CD4-positive, alpha-beta T cell treated with Interleukin-21 for 1 hour (primary cell): ENCODE measurements at places on chromosomes 7 and 10.

- DNase-seq: no peak
Observed at GRCh38 chr10:9577746-9578145, 1439.9 kb upstream of the CELF2 start.

DNA sequence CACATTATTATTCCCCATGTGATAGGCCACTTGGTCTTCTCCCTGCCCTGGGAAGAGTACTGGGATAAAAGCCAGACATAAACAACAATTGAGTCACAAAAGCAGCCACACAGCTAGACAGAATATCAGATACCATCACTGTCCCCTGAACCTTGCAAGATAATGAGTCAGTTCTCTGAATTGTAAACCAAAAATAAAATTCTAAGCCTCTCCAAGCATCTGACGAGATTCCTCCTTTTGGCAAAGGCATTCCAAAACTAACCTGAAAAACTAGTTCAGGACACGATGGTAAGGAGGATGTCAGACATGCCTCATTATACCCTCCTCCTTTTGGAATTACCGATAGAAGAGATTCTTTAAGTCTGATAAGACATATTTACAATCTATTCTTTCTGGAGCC is 450.7 kb downstream of the HTR7 start:
- no peak for DNase-seq

GRCh38 chr7:27364344-27364758 is 121.7 kb downstream of the EVX1 start:
- DNase-seq: no peak

DNA sequence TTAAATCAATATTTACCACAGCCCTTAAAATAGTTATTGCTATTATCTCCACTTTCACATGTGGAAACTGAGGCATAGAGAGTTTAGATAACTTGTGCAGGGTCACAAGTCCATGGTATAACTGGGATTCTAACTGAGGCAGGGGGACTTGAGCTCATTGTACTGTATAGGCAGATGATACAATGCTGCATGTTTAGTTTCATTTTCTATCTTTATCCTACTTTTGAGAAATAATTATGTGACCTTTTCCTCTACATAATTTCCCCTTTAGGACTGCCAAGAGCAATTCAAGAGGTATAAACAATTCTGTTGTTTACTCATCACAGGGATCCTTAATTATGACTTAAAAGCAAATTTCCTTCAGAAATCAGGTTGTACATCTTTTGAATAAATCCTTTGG is 193.1 kb downstream of the SUGCT start:
- DNase-seq: no peak

DNA sequence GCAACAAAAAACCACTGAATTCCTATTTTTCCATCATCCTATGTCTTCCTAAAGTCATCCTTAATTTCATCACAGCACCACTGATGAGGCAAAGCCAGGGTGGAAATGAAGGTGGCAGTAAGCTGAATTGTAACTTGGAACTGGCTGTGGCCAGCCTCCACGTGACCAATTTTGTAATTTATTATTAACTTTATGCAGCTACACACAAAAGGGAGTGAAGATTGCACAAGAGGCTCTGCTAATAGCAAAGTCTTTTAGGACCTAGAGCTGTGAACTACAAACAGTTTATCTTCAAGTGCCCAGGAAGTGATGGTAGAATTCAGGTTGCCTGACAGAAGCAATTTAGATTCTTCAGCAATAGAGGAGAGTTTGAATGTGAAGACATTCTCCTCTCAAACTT is 176.4 kb downstream of the CCDC71L start:
- DNase-seq: no peak

- DNase-seq: no peak
Observed at GRCh38 chr10:78476844-78477243, 443.2 kb downstream of the RPS24 start.

- peak; percentile 43 for DNase-seq
Observed at GRCh38 chr7:96075510-96076349, 246.2 kb downstream of the SLC25A13 start.

DNA sequence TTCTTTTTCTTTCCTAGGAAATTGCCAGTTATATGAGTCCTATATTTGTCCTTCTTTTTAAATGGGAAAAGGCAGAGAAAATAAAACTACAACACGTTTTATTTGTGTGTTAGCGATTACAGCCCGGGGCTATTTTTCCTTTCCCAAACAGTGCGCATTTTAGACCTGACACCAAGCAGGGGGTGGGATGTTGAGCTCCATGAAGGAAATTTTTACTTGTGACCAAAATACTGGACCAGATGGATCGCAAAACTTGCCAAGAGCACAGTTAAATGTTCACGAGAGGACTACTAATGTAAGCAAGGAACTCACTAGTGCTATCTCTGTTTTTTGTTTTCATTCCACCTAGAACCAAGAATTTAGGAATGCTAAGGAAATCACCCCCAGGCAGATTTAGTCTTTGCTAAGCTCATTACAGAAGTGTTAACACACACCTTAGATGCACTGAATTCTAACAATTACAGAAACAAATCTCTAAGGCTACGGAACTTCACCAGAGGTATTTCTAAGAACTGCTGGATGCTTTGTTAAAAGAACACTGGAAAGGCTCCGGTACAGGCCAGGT is 114.8 kb downstream of the JAZF1 start:
- no peak for DNase-seq

DNA sequence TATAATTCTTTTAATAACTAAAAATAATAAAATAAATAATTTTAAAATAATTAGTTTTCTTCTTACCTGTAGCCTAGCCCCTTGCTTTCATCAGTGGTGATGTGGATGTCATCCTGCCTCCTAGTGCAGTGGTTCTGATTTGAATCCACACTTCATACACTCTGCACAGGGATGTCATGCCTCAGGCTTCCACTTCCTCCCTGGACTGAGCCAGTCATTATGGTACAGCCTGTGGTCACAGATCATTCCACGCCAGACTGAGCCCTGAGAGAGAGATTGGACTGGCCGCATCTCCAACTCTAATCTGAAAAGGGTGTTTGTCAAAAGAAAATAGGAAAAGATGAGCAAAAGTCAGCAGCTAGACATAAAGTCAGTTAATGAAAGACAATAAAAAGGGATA is 436.2 kb upstream of the IGFBP3 start:
- no peak for DNase-seq

- no peak for DNase-seq
Observed at GRCh38 chr10:130637089-130637676, 501.0 kb downstream of the GLRX3 start.

DNA sequence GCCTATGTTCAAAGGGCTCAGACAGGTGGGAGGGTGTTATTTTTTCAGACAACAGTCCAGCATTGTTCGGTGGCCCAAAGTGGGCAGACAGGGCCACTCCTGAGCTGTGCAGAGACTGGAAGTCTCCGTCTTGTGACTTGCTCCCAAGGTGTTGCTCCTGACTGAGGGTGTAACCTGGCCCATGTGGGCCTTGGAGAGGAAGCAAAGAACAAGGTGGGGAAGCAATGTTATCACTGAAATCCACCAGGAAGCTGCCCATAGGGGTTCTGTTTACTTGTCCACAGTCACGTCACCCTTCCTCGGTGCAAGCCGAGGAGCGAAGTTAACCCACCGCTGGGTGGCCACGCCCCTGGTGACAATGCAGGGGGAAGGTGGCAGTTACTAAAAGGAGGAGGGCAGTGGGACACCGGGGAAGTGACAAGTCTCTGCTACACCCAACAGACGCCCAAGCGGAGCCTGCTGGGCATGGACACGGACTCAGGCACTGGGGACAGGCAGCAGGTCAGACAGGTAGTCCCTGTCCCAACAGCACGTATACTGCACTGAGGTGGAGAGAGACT is 311.6 kb upstream of the MKI67 start:
- DNase-seq: no peak

- no peak for DNase-seq
Observed at GRCh38 chr10:118499186-118499585, 96.3 kb downstream of the PRLHR start.

DNA sequence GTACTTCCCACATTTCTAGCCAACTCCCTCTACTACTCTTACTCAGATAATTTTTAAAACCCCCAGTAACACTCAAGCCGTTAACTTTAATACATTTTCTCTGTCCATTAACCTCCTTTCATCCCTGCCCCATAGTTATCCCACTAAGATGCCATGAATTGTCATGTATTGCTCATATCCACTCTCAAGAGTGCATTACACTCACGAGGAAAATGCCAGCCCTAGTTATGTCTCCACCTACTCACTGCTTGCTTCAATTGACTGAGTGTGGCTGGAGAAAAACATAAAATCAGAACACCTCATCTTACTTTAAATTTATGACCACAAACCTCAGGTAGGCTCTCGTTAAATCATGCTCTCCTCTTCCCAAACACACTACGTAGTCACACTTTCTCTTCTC is 324.1 kb upstream of the NPSR1 start:
- no peak for DNase-seq

- DNase-seq: no peak
Observed at GRCh38 chr10:89360157-89360556, 17.7 kb upstream of the IFIT1B start.

GRCh38 chr10:45227456-45227855 is 88.0 kb downstream of the OR13A1 start:
- DNase-seq: no peak

GRCh38 chr7:133682364-133683181 is 429.7 kb downstream of the EXOC4 start:
- DNase-seq: no peak

- no peak for DNase-seq
Observed at GRCh38 chr10:45514291-45515270, 140.6 kb downstream of the ALOX5 start.

GRCh38 chr10:122204691-122205489 is 66.2 kb upstream of the BTBD16 start:
- DNase-seq: no peak

DNA sequence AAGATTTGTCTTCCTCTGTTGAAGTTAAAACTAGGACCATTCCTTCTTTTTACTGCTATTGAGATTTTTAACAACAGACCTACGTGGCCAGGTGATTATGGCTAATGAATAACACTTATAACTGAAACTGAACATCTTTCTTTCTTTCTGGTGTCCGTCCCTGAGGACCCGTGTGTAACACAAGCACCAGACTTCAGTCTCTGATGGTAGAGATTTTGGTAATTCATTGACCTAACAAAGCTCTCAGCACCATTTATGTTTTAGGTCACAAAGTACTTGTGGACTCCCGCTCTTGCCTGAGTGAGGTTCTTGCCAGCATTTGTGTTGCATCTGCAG is 40.4 kb upstream of the TMEM229A start:
- no peak for DNase-seq

DNA sequence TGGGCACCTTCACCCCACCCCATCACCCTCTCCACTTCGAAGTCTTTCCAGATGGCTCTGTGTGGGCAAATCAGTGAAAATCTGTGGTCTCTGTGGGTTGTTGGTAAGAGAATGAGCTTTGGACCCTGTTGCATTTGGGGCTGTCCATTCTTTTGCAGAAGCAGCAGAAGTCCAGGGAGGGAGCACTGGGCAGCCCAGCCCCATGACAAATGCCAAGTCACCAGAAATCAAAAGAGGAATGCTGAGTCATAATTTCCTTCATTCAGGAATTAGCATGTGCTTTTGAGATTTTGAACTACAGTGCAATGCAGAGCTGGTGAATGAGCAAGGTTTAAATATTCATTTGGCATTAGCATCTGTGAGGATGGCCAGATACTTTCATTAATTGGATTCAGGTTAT is 556.2 kb downstream of the LRMDA start:
- no peak for DNase-seq

DNA sequence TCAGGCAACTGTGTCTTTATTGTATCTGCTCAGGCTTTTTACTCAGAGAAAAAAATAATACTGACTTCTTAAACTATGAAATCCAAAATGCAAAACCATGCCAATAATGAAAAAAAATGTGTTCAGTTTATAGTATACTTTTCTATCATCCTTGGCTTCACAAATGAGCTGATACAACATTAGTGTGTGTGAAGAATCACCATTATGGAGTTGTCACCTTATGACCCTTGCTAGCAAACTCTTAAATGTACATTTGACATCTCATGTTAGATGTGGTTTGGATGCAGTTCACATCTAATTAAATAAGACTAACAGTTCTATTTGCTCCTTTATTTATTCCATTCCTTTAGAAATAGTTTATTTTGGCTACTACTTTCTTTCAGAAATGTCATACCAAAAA is 4.2 kb upstream of the OR2A2 start:
- DNase-seq: no peak

- no peak for DNase-seq
Observed at GRCh38 chr7:99489235-99489634, 10.8 kb downstream of the ZNF394 start.

- DNase-seq: peak; percentile 43
Observed at GRCh38 chr10:101291331-101292193, 62.3 kb upstream of the LBX1 start.

GRCh38 chr7:33185786-33186185 is 56.4 kb downstream of the BBS9 start:
- DNase-seq: peak; percentile 48

DNA sequence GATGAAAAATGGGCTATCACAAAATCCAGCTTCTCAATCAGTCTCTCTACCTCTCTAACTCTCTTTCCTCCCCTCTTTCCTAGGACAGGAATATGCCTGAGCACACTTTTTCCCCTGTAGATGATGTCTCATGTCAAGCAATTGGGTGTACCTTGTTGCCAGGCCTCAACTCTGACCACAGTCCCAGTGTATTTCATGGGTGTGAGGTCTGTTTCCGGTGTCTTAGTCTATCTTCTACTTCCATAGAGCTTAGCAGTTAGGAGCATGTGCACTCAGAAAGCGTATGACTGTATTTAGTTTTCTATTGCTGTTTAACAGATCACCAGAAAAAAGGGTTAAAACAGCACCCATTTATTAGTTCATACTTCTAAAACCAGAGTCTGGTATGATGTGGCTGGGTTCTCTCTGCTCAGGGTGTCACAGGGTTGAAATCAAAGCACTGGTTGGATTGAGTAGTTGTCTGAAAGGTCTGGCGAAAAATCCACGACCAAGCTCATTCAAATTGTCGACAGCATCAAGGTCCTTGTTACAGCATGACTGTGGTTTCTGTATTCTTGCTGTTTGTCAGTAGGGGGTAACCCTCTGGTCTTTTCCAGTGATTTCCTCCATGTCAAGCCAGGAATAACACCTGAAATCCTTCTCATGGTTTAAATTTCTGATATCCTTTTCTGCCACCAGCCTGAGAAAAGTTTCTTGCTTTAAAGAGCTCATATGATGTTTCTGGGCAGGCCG is 130.0 kb downstream of the THSD7A start:
- no peak for DNase-seq
